Esophagus muscularis mucosa (tissue), 4 donors: ENCODE measurements at places on chromosomes 12 and 14.

DNA sequence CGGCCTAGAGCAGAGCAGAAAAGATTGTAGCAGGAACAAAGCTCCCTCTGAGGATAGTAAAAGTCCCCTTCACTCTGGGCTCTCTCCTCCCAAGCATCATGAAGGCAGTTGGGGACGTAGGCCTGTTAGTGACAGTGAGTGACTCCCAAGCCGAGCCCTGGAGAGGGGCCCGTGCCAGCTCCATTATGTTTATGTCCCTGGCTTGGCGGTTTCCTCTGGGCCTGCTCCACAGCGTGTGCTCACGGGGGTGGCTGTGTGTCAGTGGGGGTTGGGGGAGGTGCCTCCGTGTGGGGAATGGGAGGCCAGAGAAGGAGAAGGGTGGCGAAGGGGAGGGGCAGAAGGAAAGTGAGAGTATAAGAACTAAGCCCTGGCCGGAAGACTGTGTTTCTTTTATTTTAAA lies 170.0 kb upstream of the VASH1 start:
- DNase-seq, result no peak

DNA sequence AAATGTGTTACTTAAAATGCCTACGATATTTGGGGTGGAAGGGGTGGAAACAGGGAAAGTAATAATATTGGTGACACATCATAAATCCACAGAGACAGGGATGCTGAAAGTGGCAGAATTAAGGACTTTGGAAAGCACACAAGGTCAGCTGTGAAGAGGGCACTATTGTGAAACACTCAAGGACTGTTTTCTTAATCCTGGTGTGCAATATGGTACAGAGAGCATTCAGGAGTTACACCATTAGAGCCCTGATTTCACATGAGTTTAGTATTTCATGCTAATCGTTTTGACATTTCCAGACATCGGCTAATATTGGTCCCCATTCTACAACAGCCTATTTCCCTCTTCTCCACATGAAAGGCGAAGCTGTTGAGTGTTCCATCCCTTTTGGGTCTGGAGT lies 219.2 kb downstream of the MSRB3 start:
- no peak for DNase-seq

DNA sequence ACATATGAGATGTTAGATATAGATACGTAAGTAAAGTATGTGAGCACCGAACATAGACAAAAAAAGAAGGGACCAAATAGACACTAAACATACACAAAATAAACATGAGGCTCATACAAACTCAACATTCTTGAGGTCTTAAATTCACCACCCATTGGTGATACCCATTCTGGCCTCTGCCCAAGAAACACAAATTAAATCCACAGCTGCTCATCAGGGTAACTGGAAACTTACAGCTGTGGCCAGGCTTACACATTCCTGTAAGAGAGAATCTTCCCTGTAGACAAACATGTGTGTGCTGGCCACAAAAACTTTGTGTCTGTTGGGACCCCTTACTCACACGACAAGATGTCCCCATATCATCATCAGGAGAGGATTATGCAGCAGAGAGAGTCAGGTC lies 22.4 kb downstream of the MAGOHB start:
- DNase-seq, result no peak

- peak; percentile 42 for DNase-seq
Measured at GRCh38 chr14:101111620-101112290, 208.2 kb upstream of the RTL1 start.

- DNase-seq, result no peak
Measured at GRCh38 chr12:29455087-29455486, 42.4 kb downstream of the OVCH1 start.

DNA sequence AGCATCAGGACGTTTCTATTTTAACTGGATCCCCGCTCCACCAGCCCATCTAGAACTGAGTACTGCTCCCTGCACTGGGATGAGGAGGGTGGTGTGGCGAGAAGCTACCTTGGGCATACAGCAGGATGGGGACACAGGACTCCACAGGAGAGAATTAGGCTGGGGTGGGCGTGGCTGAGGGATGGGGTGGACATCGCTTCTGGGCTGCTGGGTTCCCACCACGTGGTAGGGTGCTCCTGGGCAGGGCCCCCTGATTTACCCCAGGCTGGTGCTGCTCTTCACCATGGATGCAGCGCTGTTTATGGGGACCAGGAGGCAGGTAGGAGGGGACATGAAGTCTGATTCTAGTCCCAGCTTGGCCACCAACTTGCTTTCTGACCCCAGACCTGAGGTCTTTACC lies 41.9 kb downstream of the VDR start:
- no peak for DNase-seq

DNA sequence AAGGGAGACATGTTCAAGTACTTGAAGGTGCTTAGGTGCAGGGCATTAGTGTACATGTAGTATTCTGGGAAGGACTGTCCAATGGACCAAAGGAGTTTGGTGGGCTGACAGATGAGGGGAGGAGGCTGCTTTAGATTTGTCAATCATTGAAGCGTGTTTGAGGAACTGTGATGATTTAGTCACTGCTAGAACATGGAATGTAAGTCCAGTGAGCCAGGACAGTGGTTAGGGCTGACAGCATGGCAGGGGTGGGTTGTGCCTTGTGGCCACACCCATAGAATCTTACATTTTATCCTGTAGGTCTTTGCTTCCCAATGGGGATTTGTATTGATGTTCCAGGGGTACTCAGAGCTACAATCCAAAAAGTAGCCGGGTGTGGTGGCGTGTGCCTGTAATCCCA lies 24.6 kb downstream of the DIP2B start:
- no peak for DNase-seq

DNA sequence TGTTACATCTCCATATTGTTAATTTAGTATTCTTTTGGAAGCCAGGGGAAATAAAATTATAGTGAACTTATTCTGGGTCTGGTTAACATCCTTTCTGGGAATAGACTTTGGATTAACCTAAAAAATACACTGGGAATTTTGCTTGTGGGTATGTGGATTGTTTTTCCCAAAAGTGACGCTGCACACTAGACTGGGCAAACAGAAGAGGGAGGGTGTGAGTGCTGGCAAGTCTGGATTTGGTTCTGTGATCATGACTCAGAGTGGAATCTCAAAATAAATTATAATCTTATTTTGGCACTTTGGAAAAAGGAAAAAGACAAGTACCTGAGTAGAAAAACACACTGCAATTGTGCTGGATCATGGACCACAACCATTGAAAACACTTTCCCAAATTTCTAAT lies 15.2 kb upstream of the LUM start:
- no peak for DNase-seq

DNA sequence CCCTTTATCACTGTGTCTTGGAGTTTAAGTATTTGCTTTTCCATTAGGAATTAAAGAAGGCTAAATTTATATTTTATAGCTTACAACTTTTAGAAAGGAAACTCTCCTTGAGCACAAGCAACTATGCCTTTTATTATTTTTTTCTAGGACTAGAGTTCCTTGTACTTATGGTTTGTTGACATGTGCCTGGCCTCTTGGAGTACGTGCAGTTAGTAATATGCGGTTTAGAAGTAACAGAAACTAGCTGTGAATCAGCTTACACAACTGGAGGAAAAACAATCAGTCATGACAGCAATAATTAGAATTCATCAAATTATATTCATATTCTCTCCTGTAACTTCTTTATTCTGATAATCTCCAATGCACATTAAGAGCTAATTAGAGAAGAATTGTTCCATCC lies 428.7 kb downstream of the AEBP2 start:
- DNase-seq, result no peak

DNA sequence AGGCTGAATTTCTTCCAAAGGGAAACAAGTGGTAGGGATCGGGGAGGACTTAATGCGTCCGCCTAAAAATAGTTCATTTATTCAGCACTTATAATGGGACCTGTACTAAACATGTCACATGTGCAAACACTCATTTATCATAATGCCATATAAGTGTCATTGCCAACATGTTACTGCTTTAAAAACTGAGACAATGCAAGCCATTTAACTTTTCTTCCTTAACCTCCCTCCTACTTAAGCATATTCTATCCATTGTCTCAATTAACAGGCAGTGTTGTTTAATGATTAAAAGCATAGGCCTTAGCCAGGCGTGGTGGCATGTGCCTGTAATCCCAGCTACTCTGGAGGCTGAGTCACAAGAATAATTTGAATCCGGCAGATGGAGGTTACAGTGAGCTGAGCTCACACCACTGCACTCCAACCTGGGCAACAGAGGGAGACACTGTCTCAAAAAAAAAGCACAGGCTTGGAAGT lies 13.5 kb upstream of the SCFD1 start:
- no peak for DNase-seq

- no peak for DNase-seq
Measured at GRCh38 chr12:104790296-104791125, 167.6 kb downstream of the SLC41A2 start.
